ENCODE measurements at places on chromosomes 5 and 9.

GRCh38 chr9:136983656-136984314 lies 992 bp downstream of the LCNL1 start:
- no peak for DNase-seq

GRCh38 chr9:137244486-137245449 lies 3.7 kb downstream of the TUBB4B start:
- no peak for DNase-seq

DNA sequence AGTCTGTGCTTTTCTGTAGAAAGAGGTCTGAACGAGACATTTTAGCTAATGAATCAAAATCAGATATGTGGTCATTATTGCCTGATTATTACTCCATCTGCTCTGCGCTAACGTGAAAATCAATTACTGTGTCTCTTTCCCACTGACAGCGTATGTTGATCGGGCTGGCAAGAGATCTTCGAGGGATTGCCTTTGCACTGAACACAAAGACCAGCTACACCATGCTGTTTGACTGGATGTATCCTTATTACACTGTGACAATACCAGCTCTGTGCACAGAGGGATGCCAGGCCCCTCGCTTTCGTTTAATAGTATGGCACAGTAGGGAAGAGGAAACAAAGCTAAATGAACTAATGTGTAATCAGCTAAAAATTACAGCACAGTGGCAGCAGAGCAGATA lies 103.7 kb upstream of the TLX3 start:
- no peak for DNase-seq

DNA sequence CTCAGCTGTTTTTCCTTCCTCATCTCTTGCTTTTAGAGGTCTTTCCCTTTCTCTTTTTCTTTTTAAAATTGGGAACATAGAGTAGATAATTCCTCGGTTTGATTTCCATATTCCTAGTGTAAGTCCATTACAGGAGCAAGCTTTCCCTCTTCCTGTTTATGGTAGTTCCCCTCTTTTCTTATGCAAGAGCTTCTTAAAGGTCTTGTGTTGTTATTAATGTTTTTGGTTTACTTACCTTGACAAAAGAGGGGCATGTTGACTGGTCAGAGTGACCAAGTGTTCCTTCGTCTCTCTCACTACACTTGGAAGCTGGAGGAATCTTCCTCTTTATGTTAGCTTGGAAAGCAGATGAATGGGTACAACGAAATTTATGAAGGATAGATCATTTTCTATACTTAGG lies 8.3 kb downstream of the ATG10 start:
- DNase-seq: no peak

GRCh38 chr5:109844695-109845094 lies 155.0 kb downstream of the MAN2A1 start:
- no peak for DNase-seq

GRCh38 chr9:115988701-115989100 lies 164.9 kb upstream of the PAPPA start:
- DNase-seq: no peak
